Esophagus squamous epithelium (tissue), 5 donors: ENCODE measurements at places on chromosomes 6 and 20. TPM values are rescaled to one million over a fixed set of nuclear protein-coding genes. Genes with fewer than 3 reads are reported as not detected.

GRCh38 chr20:63580796-63581461 lies 6.9 kb upstream of the HELZ2 start:
- no peak overlapping the region for H3K4me3 ChIP-seq
- H3K36me3 ChIP-seq: no peaks in the 10 kb centered on the region

- no peak overlapping the region for H3K27ac ChIP-seq
- no peak overlapping the region for H3K4me3 ChIP-seq
- no peaks in the 10 kb centered on the region for H3K27me3 ChIP-seq
- DNase-seq: no peak
- H3K36me3 ChIP-seq: no peaks in the 10 kb centered on the region
- no peaks in the 10 kb centered on the region for H3K4me1 ChIP-seq
Measured at GRCh38 chr6:25606151-25606550, 45.9 kb upstream of the SCGN start.

DNA sequence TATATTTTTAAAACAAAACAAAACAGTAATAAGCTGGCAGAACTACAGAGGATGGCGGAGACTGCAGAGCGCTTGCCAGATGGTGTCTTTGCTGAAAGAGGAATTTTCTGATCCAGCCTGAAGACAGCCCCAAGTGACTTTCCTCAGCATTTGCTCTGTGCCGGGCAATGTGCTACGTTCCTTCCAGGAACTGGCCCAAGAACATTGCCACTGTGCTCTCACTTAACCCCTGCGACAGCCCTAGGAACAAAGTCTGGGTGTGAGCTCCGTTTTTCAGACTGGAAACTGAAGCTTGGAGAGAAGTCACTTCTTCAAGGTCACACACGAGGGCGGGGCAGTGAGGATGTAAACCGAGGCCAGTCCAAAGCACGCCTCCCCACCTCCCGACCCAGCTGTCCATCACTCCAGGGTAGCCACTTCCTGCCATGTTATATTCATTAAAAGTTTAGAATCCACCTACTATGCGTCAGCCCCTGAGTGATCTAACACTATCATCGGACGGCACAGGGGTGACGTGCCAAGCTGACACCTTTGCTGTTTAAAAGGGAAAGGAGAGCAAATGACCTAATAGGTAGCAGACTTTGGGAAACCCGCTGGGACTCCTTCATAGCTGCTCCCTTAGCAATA lies 22.3 kb upstream of the BMP7 start:
- DNase-seq: no peak
- no peak overlapping the region for H3K4me3 ChIP-seq
- H3K27me3 ChIP-seq: no peaks in the 10 kb centered on the region

DNA sequence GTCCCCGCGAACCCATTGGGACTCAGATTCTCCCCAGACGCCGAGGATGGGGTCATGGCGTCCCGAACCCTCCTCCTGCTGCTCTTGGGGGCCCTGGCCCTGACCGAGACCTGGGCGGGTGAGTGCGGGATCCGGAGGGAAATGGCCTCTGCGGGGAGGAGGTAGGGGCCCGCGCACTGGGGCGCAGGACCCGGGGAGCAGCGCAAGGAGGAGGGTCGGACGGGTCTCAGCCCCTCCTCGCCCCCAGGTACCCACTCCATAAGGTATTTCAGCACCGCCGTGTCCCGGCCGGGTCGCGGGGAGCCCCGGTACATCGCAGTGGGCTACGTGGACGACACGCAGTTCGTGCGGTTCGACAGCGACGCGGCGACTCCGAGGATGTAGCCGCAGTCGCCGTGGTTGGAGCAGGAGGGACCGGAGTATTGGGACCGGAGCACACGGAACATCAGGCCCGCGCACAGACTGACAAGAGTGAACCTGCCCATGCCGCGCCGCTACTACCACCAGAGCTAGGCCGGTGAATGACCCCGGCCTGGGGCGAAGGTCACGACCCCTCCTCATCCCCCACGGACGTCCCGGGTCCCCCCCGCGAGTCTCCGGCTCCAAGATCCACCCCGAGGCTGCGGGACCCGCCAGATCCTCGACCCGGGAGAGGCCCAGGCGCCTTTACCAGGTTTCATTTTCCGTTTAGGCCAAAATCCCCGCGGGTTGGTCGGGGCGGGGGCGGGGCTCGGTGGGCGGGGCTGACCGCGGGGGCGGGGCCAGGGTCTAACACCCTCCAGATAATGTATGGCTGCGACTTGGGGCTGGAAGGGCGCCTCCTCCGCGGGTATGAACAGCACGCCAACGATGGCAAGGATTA lies 15.7 kb upstream of the HLA-A start:
- peak overlapping the region; percentile 72 for H3K4me3 ChIP-seq
- H3K36me3 ChIP-seq: no peaks in the 10 kb centered on the region

DNA sequence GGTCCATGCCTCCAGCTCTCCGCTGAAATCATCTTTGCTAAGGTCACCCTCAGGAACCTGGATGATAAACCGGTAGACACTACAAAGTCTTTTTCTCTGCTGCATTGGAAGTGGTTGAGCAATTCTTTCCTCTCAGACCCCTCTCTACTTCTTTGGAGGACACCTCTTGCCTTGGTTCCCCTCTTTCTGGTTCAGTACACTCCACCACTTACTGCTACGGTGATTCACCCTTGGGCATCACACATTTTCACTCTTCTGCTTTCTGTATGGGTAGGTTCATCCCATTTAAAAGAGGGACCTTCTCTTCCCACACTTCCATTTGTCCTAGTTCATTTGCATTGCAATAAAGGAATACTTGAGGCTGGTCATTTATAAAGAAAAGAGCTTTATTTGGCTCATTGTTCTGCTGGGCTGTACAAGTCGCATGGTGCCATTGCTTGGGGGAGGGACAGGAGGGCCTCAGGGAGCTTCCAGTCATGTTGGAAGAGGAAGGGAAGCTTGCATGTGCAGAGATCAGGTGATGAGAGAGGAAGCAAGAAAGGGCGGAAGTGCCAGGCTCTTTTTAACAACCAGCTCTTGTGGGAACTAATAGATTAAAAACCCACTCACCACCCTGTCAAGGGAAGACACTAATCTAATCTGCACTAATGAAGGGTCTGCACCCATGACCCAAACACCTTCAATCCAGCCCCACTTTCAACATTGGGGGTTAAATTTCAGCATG lies 149.7 kb upstream of the TMEM170B start:
- no peak for DNase-seq
- H3K4me1 ChIP-seq: no peaks in the 10 kb centered on the region
- H3K36me3 ChIP-seq: no peaks in the 10 kb centered on the region
- H3K27me3 ChIP-seq: no peaks in the 10 kb centered on the region
- no peak overlapping the region for H3K27ac ChIP-seq

DNA sequence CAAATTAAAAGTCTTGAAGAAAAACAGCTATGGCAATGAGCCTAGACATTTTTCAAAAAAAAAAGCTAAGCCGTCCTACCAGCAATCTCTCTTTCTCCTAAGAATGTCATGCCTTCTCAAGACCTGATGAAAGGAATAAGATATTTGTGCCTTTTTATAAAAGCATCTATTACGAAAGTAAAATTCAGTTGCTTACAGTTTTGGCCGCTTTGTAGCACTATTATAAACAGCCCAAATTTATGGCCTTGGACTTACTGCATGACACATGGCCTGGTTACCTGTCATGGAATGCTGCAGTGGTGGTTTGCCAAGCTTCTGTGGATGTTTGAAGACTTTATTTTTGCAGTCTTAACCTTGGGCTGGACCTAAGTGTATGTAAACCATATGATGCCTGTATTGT lies 22.2 kb upstream of the VAPB start:
- H3K4me1 ChIP-seq: no peaks in the 10 kb centered on the region
- no peak overlapping the region for H3K4me3 ChIP-seq
- DNase-seq: no peak
- no peaks in the 10 kb centered on the region for H3K27me3 ChIP-seq
- H3K27ac ChIP-seq: no peak overlapping the region
- no peaks in the 10 kb centered on the region for H3K36me3 ChIP-seq

DNA sequence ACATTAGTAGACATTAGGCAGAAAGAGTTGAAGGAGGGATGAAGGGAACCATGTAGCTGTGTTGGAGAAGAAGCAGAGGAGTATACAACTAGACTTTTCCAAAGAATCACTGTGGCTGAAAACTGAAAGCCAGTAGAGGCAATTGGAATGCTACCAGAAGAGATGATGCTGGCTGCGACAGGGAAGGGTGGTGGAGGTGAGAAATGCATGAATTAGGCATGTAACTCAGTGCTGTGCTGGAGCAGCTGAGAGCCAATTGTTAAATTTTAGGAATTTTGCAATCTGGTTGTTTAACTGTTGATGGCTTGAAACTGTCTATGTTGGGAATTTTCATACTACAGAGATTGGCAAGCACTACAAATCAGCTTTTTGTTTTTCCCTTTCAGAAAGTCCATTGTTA lies 35.8 kb upstream of the SIRPG start:
- peaks cover 52% of the 10 kb centered on the region for H3K27me3 ChIP-seq
- no peak overlapping the region for H3K27ac ChIP-seq
- DNase-seq: no peak

- H3K27ac ChIP-seq: no peak overlapping the region
- no peaks in the 10 kb centered on the region for H3K4me1 ChIP-seq
- DNase-seq: no peak
Measured at GRCh38 chr20:34999021-34999451, 43.4 kb downstream of the MYH7B start.

DNA sequence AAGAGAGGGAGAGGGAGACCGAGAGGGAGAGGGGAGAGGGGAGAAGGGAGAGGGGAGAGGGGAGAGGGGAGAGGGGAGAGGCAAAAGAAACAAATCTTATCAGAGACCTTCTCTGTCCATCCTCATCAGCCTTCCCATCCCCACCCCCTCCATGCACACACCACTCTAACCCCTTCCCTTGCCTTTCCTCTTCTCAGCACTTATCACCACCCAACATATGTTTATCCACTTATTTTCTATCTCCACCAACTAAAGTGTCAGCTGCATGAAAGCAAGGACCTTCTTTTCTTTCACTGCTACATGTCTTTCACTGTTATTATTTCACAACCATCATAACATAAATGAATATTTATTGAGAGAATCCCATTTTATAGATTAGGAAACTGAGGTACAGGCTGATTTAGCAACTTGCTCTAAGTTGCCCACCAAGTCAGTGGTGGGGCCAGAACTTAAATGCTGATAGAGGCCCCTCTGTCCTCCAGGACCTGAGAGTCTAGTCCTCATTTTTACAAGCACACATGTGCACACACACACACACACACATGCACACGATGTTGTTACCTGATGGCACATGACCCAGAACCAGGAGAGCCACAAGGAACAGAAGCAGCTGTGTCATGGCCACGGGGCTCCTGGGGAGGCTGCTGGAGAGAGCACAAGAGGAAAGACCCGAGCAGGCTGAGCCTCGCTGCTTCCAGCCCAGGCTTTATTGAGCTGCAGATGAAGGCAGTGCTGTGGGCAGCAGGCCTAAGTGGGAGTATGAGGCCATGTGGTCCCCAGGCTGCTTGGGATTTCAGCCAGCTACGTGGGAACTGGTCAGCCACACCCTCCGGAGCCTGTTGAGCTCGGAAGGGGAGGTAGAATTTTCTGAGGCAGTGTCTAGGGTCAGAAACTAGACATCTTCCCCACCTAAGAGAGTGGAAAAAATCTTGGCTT lies 2.3 kb downstream of the DEFB124 start:
- DNase-seq: no peak
- H3K27me3 ChIP-seq: no peaks in the 10 kb centered on the region
- H3K36me3 ChIP-seq: no peaks in the 10 kb centered on the region
- H3K27ac ChIP-seq: no peak overlapping the region
- no peak overlapping the region for H3K4me3 ChIP-seq
- H3K4me1 ChIP-seq: peaks cover 7% of the 10 kb centered on the region

- no peak overlapping the region for H3K4me3 ChIP-seq
- H3K27ac ChIP-seq: no peak overlapping the region
- H3K4me1 ChIP-seq: no peaks in the 10 kb centered on the region
- no peak for DNase-seq
- H3K36me3 ChIP-seq: no peaks in the 10 kb centered on the region
Measured at GRCh38 chr20:62533591-62534495, 58.0 kb upstream of the GATA5 start.

DNA sequence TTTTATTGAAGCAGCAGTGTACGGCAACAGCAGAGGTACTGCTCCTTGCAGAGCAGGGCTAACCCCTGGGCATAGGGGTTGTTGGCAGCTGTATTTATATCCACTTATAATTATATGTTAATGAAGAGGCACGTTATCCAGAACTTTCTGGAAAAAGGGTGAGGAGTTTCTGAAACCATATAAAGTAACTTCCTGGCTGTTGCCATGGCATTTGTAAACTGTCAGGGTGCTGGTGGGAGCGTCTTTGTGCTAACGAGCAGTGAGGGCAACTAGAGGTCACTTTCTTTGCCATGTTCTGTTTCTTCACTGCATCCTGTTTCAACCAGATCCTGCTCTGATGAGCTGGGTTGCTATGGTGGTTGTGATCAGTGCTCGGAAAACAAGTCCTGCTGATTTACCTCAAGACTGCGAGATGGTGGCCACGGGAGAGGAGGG lies 11.1 kb upstream of the ARFGEF2 start:
- no peak overlapping the region for H3K4me3 ChIP-seq
- H3K27me3 ChIP-seq: no peaks in the 10 kb centered on the region
- no peaks in the 10 kb centered on the region for H3K4me1 ChIP-seq
- no peak overlapping the region for H3K27ac ChIP-seq
- DNase-seq: no peak

- no peak overlapping the region for H3K4me3 ChIP-seq
- no peaks in the 10 kb centered on the region for H3K4me1 ChIP-seq
- no peaks in the 10 kb centered on the region for H3K36me3 ChIP-seq
- DNase-seq: no peak
- no peaks in the 10 kb centered on the region for H3K27me3 ChIP-seq
- H3K27ac ChIP-seq: no peak overlapping the region
Measured at GRCh38 chr6:120112980-120113379, 763.4 kb upstream of the MAN1A1 start.

- no peak overlapping the region for H3K4me3 ChIP-seq
- no peak overlapping the region for H3K27ac ChIP-seq
- H3K36me3 ChIP-seq: peaks cover 27% of the 10 kb centered on the region
- no peak for DNase-seq
- H3K27me3 ChIP-seq: no peaks in the 10 kb centered on the region
- H3K4me1 ChIP-seq: no peaks in the 10 kb centered on the region
Measured at GRCh38 chr6:15512126-15512525, 150.7 kb downstream of the DTNBP1 start.

DNA sequence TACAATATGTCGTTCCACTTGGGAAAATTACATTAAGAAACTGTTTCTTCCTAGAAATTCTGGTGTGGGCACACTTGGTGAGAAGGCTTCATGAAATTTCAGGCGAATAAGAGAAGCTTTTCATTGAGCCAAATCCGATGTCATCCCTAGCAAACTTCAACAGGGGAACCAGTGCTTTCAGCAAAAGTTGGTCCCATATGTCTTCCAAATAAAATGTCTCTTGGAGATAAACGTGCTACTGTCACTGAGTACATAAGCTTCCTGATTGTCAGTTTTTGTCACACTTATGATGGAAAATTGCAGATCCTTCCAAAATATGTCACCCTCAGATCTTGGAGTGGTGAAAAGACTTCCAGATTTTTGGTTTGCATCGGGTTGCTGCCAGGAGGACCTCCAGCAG lies 31.1 kb upstream of the SLC35A1 start:
- H3K27me3 ChIP-seq: no peaks in the 10 kb centered on the region
- no peak overlapping the region for H3K27ac ChIP-seq
- no peaks in the 10 kb centered on the region for H3K4me1 ChIP-seq
- H3K36me3 ChIP-seq: no peaks in the 10 kb centered on the region

GRCh38 chr6:78810146-78810545 lies 57.2 kb upstream of the IRAK1BP1 start:
- DNase-seq: no peak
- H3K4me3 ChIP-seq: no peak overlapping the region
- no peaks in the 10 kb centered on the region for H3K27me3 ChIP-seq
- H3K27ac ChIP-seq: peak overlapping the region; percentile 34
- no peaks in the 10 kb centered on the region for H3K4me1 ChIP-seq

TRAPPC3L gene
- total RNA-seq: not detected

TFAP2C gene
- 29.6 TPM for total RNA-seq

KCNG1 gene
- 10.4 TPM for total RNA-seq

HLA-DMA gene
- total RNA-seq: 5.7 TPM

SPATS1 gene
- not detected for total RNA-seq

EYA4 gene
- total RNA-seq: 1.00 TPM

HS3ST5 gene
- total RNA-seq: not detected

CCN2 gene
- total RNA-seq: 23.4 TPM

SYCP2 gene
- total RNA-seq: 4.5 TPM

OXT gene
- not detected for total RNA-seq
